Hippocampal formation (tissue), 2 donors: ENCODE measurements at places on chromosomes 7 and 10.
A peak's percentile ranks its signal among the peaks of the same experiment; 100 is the strongest.

DNA sequence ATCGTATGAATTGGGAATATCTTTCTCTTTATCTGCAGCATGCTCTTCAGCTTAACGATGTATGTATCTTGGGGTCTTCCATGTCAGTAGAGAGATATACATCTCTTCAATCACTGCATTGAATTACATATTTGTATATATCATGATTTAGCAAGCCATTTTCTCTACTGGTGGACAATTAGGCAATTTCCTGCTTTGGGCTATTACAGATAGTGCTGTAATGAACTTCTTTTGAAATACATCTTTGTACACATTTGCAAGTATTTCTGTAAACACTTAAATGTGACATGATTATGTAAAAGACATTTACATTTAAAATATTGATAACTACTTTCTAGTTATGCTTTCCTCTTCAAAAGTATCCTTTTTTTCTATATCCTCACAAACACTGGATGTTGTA is 199.0 kb downstream of the PPP1R9A start:
- DNase-seq, result no peak

- DNase-seq, result peak; percentile 62
These were observed 128.4 kb upstream of the BTBD16 start for GRCh38 chr10:122142641-122143237.

GRCh38 chr7:55363386-55364170 is 1.6 kb upstream of the LANCL2 start:
- no peak for DNase-seq

GRCh38 chr10:71309919-71310318 is 9.1 kb upstream of the SLC29A3 start:
- DNase-seq, result no peak

- no peak for DNase-seq
These were observed 6.0 kb upstream of the FAM170B start for GRCh38 chr10:49139846-49140195.
